ENCODE measurements at places on chromosomes 11 and 22.

GRCh38 chr22:43471606-43472135 lies 59.9 kb downstream of the MPPED1 start:
- no peaks in the 10 kb centered on the region for H3K4me1 ChIP-seq
- H3K36me3 ChIP-seq = no peaks in the 10 kb centered on the region
- DNase-seq = no peak
- no peaks in the 10 kb centered on the region for H3K27me3 ChIP-seq
- H3K27ac ChIP-seq = no peak overlapping the region

DNA sequence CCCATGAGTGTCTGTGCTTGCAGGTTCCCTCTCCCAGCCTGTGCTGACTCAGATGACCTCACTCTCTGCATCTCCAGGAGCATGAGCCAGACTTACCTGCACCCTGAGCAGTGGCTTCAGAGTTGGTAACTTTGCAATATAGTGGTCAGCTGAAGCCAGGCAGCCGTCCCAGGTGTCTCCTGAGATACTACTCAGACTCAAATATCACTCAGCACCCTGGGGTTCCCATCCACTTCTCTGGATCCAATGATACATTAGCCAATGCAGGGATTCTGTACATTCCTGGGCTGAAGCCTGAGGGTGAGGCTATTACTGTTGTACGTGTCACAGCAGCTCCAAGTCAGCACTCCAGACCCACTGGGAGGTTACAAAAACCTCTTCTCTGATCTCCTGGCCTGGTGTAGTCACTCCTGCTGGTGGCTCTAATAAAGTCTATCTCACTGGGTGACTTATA lies 87.8 kb upstream of the TOP3B start:
- no peaks in the 10 kb centered on the region for H3K27me3 ChIP-seq
- H3K4me3 ChIP-seq = no peak overlapping the region
- DNase-seq = no peak
- H3K4me1 ChIP-seq = no peaks in the 10 kb centered on the region
- no peaks in the 10 kb centered on the region for H3K36me3 ChIP-seq

- no peaks in the 10 kb centered on the region for H3K27me3 ChIP-seq
- no peak for DNase-seq
- H3K4me1 ChIP-seq = no peaks in the 10 kb centered on the region
- no peak overlapping the region for H3K4me3 ChIP-seq
Observed at GRCh38 chr11:100671471-100671870, 15.6 kb upstream of the ARHGAP42 start.

GRCh38 chr11:115700496-115700895 lies 196.3 kb upstream of the CADM1 start:
- H3K27ac ChIP-seq = no peak overlapping the region
- H3K27me3 ChIP-seq = no peaks in the 10 kb centered on the region
- no peak for DNase-seq
- no peaks in the 10 kb centered on the region for H3K36me3 ChIP-seq
- H3K4me3 ChIP-seq = no peak overlapping the region

- no peak overlapping the region for H3K4me3 ChIP-seq
- H3K27ac ChIP-seq = no peak overlapping the region
- no peaks in the 10 kb centered on the region for H3K36me3 ChIP-seq
- H3K4me1 ChIP-seq = no peaks in the 10 kb centered on the region
- no peaks in the 10 kb centered on the region for H3K27me3 ChIP-seq
Observed at GRCh38 chr22:44671742-44672141, 30.3 kb upstream of the PRR5 start.

- no peak overlapping the region for H3K27ac ChIP-seq
- DNase-seq = no peak
- H3K27me3 ChIP-seq = no peaks in the 10 kb centered on the region
- no peak overlapping the region for H3K4me3 ChIP-seq
Observed at GRCh38 chr22:48486134-48486532, 1341.5 kb downstream of the BRD1 start.

DNA sequence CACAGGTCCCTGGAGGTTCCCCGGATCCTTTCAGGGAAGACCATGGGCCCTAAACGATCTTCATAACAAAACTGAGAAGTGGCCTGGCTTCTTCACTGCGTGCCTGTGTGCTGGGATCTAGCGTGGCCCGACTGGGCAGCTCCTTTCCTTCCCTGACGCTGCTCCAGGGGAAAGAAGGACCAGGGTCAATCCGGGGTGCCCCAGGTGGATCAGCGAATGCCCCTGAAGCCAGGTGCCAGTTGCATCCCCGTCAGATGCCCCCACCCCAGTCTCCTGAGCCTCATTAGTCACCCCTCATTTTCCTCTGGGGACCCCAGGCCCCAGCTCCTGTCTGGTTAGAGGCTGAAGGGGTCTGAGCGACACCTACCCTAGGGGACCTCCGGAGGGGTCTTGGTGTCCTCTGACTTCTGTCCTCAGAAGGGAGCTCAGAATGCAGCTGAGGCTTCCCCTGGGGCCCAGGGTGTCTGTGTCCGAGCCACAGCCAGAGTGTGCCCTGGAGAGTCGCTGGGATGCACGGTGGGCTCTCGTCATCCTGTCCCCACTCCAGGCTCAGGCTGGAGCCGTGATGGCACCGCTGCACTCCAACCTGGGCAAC lies 18.7 kb upstream of the MUC6 start:
- H3K4me1 ChIP-seq = no peaks in the 10 kb centered on the region
- no peak for DNase-seq
- H3K4me3 ChIP-seq = no peak overlapping the region
- no peak overlapping the region for H3K27ac ChIP-seq
- no peaks in the 10 kb centered on the region for H3K36me3 ChIP-seq

GRCh38 chr11:131918663-131919062 lies 548.2 kb downstream of the NTM start:
- DNase-seq = no peak
- no peaks in the 10 kb centered on the region for H3K36me3 ChIP-seq
- no peaks in the 10 kb centered on the region for H3K4me1 ChIP-seq
- H3K27ac ChIP-seq = no peak overlapping the region

DNA sequence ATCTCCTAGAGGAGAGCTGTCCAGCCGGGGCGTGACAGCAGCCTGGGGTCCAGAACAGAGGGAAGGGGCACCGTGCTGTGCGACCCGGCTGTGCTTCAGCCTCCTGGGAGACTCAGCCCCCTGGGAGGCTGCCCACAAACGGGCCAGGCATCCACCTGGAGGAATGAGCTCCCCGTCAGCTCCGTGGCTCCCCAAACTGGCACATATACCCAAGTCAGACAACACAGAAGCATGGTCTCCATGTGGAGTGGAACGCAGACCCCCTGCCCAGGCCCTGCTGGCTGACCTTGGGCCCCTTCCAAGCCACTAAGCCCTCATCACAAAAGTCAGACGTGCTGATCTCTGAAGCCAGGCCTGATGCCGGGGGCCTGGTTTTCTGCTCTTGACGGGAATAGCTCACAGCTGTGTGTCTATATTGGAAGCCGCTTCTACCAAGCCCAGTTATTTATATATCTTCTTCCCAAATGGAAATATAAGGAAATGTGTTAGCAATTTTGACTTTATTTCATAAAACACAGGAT lies 91.7 kb downstream of the BRD1 start:
- no peaks in the 10 kb centered on the region for H3K36me3 ChIP-seq
- no peak for DNase-seq
- H3K4me1 ChIP-seq = no peaks in the 10 kb centered on the region
- H3K27me3 ChIP-seq = no peaks in the 10 kb centered on the region
- H3K27ac ChIP-seq = no peak overlapping the region

DNA sequence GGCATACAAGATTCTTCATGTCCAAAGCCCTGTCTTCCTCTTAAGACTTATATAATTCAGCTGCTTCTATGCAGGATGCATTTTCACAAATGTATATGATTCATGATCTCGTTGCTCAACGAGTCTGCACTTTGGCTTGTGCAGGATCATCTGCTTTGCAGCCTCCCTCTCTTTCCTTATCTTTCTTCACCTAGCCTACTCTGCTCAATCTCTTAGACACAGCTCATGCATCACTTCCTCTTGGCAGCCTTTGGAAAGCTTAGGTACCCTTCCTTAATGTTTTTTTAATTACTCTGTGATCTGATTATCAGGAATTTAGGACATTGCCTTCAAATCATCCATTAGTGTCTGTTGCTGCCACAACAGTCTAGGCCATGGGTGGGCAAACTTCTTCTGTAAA lies 673.8 kb downstream of the NELL1 start:
- H3K4me3 ChIP-seq = no peak overlapping the region
- no peaks in the 10 kb centered on the region for H3K4me1 ChIP-seq
- no peak overlapping the region for H3K27ac ChIP-seq
- no peaks in the 10 kb centered on the region for H3K36me3 ChIP-seq

GRCh38 chr11:126841999-126842398 lies 158.6 kb downstream of the KIRREL3 start:
- no peak overlapping the region for H3K27ac ChIP-seq
- H3K4me3 ChIP-seq = no peak overlapping the region
- H3K4me1 ChIP-seq = no peaks in the 10 kb centered on the region
- no peaks in the 10 kb centered on the region for H3K36me3 ChIP-seq

DNA sequence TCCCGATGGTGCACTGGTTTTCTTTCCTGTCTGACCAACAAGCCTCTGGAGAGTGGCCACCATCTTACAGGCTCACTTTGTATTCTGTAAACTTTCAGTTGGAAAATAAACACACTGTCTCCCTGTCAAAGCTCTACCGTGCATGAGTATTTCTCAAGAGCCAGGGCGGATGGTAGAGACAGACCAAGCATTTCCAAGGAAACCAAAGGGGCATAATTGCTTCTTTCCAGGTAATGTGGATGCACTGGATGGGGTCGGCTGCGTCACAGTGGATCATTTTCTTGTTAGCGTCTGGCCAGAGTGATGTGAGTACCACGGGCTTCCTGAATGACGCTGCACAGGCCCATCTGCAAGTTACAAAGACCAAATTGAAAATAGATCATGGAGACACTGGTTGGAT lies 5.1 kb upstream of the SEZ6L start:
- no peak for DNase-seq
- peaks cover 1% of the 10 kb centered on the region for H3K27me3 ChIP-seq
- no peak overlapping the region for H3K4me3 ChIP-seq
- no peaks in the 10 kb centered on the region for H3K36me3 ChIP-seq
- H3K27ac ChIP-seq = no peak overlapping the region

DNA sequence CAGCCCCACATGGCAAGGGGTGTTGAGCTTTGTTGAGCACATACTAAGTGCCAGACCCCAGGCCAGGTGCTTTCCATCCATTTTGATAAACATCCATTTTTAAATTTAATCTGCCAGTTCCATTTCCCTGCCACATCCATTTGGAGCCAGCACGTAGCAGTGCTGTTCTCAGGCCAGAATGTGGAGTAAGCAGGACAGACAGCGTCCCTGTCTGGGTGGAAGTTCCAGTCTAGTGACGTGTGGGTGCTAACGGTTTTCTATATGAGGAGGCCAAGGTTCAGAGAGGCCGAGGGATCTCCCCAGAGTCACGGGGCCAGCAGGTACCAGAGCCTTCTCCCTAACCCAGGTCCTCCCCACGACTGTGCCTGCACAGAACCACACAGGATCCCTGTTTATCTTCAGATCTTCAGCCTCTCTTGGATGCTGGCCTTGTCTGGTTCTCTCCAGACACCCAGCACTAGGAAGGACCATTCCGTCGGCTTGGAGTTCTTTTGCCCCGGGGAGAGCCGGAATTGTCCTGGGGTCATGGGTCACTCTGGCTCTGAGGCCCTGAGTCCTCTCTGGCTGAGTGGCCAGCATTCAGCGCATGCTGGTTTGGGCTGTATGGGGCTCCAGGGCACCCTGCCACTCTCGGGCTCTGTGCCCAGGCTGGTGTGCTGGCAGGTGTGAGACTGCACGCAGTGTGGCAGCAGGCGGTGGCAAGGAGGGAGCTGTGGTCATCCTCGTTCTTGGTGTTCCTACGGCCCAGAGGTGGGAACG lies 63.6 kb upstream of the PPARA start:
- no peaks in the 10 kb centered on the region for H3K27me3 ChIP-seq
- H3K36me3 ChIP-seq = no peaks in the 10 kb centered on the region
- peak overlapping the region; percentile 68 for H3K27ac ChIP-seq
- peak; percentile 74 for DNase-seq

DNA sequence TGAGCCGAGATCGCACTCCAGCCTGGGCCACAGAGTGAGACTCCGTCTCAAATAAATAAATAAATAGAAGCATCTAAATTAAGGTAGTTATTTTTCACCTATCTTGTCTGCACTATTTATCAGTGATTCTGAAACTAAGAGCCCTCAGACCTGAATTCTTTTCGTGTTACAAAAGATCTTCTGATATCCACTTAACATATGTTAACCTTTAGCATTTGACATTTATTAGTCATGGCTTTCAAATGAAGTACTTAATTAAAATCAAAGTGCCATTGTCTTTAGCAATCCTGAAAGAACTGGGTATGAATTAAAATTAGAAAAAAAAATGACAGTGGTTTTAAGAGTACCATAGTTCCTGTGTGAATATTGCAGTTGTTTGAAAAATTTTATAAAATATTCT lies 99.1 kb upstream of the TIMP3 start:
- no peaks in the 10 kb centered on the region for H3K4me1 ChIP-seq
- no peaks in the 10 kb centered on the region for H3K36me3 ChIP-seq
- no peak for DNase-seq
- no peak overlapping the region for H3K27ac ChIP-seq

- H3K4me3 ChIP-seq = peak overlapping the region; percentile 89
- no peaks in the 10 kb centered on the region for H3K27me3 ChIP-seq
Observed at GRCh38 chr22:45268167-45268957, 16.4 kb upstream of the UPK3A start.

DNA sequence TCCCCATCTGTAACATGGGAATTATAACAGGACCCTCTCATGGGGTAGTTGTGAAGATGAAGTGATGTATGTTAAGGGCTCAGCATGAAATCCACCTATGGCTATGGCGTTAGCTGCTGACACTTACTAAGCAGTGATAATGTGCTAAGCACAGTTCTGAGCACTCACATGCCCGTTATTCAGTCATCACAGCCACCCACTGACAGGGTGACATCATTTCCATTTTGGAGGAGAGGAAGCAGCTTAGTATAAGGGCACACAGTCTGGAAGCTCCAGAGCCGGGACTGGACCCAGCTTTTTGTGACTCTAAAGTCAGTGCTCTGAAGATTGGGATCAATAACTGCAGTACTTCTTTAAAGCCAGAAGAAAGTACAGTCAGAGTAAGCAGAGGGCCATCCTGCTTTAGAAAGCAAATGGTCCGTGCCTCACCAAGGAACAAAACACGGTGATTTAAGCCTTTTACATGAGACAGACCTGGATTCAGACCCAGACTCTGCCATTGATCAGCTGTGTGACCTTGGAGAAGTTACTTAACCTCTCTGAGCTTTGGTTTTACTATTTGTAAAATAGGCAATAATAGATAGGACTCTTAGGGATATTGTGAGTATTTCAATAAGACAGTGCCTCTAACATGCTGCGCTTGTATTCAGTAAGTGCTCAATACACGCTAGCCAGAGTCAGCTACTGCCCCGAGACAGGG lies 61.5 kb downstream of the SGSM1 start:
- H3K4me3 ChIP-seq = no peak overlapping the region
- no peaks in the 10 kb centered on the region for H3K4me1 ChIP-seq
- no peaks in the 10 kb centered on the region for H3K27me3 ChIP-seq
- no peak for DNase-seq
- no peaks in the 10 kb centered on the region for H3K36me3 ChIP-seq
- no peak overlapping the region for H3K27ac ChIP-seq

Data from aorta (tissue), 5 donors.